ENCODE measurements at places on chromosomes 4 and X.

DNA sequence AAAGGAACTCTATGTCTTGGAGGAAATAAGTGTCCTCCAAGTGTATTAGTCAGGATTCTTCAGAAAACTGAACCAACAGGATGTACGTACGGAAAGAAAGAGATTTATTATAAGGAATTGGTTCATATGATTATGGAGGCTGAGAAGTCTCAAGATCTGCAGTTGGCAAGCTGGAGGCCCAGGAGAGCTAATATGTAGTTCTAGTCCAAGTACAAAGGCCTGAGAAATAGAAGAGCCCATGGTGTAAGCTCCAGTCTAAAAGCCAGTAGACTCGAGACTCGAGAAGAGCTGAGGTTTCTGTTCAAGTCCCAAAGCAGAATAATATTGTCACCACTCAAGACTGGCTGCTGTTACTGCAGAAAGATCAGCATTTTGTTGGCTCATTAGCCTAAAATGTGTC lies 65.3 kb upstream of the EFNB1 start:
- DNase-seq, result no peak

DNA sequence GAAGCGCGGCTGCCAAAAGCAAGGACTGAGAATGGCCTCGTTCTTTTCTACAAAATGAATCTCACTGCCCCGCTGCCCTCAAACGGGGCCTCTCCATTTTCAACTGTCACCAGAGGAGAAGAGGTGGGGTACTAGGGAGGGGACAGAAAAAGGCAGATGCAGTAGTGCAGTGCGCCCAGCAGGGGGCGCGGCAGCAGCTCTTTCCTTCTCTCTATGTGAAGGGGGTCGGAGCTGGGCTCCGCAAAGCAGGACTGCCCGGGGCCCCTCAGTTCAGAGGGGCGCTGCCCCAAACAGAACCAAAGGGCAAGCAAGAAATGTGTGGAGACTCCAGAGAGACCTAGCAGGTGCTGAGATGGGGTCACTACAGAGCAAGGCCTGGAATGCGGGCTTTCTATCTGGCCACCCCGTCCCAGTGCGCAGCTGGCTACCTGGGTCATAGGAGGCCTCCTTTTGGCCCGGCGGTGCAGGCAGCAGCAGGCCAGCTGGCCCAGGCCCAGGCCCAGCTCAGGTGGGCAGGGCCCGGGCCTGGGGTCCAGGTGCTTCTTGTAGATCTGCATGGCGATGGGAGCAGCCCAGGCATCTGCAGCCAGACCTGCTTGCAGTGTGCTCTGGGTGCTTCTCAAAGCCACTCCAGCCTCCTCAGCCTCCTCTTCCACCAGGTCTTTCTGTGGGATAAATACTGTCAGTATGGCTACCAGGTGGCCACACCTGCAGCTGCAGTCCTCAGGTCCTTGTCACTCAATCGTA lies 5.9 kb downstream of the IRAK1 start:
- peak; percentile 31 for DNase-seq

DNA sequence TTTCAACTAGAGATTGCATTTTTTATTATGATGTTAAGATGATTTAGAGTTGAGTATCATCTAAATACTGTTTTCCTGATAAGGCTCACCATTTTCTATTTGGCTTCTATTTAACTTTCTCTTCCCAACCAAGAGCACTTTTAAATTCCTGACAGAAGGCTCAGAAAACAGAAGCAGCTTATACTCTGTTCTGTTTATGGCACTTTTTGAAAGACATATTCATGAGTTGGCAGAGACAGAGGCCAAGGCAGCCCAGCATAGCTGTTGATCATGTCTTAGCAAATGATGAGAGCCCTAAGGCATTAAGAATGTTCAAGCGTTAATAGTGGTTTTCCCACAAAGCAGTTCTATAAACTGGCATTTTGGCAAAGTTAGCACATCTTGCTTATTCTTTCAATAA lies 330.3 kb downstream of the TRAM1L1 start:
- no peak for DNase-seq

DNA sequence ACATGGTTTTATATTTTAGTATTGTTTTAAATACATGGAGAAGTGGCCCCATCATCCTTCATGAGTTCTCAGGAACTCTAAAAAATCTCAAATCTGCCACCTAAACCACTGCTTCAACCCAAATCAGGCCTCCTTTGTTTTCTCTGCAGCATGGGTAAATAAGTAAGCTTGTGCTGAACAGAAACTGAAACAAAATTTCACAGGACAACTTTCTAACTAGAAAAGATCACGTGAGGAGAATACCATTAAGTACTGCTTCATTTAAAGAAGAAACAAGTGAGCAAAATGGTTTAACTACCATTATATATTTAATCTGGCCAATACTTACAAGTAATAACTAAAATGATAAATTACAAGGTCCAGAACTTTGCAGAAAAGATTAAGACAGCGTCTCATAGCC lies 2.5 kb downstream of the ARAP2 start:
- no peak for DNase-seq

DNA sequence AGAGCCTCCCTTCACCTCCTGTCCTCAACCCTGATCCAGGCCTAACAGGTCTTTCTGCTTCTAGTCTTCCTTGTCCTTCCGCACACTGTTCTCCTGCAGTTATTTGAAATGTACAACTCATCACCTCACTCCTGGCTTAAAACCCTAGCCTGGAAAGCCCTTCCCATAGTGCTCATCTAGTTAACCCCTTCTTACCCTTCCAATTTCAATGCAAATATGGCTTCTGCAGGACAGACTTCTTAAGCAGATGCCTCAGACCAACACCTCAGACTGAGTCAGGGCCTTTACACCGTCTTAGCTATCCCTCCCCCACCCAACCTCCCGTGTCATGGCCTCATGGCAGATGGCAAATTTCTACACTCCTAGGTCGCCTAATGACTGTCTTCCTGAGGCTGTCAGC lies 130.4 kb downstream of the BCOR start:
- no peak for DNase-seq

- DNase-seq, result no peak
Observed at GRCh38 chr4:110614976-110615352, 7.9 kb downstream of the PITX2 start.

GRCh38 chr4:5050520-5051277 lies 581 bp upstream of the STK32B start:
- peak; percentile 75 for DNase-seq

GRCh38 chr4:56149591-56149990 lies 200.8 kb downstream of the CEP135 start:
- peak; percentile 87 for DNase-seq

DNA sequence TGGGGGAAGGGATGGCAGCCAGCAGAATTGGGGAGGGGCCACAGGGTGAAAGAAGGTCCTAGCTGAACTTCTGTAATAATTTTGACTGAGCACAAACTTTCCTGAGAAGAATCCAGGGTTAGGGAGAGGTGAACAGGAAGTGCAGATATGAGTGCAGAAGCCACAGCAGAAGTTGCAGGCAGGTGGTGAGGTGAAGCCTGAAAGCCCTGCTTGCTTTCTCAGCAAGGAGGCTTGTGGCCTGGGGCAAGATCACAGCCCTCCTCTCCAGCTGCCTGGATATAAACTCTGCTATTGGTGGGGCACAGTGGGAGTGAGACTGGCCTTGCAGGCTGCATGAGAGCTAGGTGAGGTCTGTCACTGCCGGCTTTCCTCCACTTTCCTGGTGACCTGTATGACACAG lies 44.1 kb upstream of the UPRT start:
- DNase-seq, result no peak

DNA sequence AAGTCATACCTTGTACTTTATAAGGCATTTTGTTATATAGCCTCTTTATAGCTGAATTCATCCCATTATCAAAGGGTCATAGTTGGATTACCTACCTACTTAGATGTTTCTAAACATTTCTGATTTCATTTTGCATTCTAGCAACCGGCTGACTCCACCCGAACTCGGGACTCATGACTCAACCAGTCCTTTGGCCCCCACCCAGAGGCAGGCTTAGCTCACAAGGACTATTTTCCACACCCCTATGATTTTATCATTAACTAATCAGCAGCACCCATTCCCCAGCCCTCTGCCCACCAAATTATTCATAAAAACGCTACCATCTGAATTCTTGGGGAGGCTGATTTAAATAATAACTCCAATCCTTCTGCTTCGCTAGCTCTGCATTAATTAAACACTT lies 79.9 kb upstream of the EGFL6 start:
- peak; percentile 45 for DNase-seq
